ENCODE measurements at places on chromosomes 1 and 21.

DNA sequence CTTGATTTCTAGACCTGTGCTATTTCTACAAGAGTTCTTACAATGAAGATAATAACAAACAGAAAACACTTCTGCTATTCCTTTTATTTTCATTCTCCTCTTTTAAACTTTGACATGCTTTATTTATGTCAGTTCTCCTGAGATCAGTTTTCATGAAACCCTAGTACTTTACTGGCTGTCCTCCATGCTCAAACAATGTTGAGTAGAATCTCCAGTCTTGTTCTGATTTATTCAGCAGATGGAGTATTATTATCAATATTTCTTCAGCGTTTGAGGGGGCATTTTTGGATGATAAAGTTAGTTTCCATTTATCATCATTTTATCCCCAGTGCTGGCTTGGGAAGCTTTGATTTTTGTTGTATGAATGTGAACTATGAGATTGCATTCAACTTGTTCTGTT lies 85.9 kb upstream of the WARS2 start:
- no peak for DNase-seq

DNA sequence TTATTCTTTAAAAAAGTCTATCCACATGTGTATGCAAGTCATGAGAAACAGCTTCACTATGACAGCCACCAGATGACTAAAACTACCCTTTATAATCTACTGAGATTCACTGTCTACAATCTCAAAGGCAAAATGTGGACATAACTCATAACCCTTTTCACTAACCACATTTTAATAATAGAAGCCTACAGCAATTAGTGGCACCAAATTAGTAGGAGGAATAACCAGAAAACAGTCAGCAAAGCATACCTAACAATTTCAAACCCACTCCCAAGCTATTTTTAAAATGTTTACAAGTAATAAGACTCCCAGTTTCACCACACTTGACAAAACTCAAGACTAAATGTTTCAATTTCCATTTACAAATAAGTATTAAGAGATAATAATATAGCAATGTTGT lies 442.9 kb downstream of the PTPRC start:
- DNase-seq, result no peak

DNA sequence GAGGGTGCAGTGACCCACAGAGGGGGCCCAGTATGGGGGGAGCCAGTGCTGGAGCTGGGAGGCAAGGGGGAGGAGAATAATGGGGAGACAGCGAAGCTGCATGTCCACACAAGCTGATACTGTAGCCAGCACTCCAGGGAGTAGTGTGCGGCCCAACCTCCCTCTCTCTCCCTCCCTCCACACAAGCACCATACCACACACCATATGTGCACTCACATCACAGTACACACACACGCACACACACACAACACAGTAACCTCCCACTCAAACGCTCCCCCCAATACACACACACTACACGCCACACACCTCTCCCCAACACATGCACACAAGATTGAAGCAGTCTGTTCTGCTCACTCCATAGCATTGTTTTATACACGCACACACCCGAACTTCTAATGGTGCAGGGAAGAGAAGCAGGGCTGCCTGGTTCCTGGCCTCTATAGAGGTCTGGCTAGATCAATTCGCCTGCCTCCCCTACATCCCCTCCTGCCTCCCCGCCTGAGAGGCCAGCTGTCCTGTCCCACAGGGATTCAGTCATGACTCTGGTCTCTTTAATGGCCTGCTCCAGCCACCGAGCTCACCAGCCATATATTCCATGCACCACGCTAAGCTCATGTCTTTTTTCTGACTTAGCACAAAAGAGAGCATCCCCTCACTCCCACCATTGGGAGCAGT lies 3.8 kb downstream of the NCDN start:
- no peak for DNase-seq

- DNase-seq, result no peak
Observed at GRCh38 chr21:43734131-43734927, 15.4 kb downstream of the PDXK start.

GRCh38 chr1:183933528-183934179 lies 103.9 kb downstream of the COLGALT2 start:
- DNase-seq, result no peak

DNA sequence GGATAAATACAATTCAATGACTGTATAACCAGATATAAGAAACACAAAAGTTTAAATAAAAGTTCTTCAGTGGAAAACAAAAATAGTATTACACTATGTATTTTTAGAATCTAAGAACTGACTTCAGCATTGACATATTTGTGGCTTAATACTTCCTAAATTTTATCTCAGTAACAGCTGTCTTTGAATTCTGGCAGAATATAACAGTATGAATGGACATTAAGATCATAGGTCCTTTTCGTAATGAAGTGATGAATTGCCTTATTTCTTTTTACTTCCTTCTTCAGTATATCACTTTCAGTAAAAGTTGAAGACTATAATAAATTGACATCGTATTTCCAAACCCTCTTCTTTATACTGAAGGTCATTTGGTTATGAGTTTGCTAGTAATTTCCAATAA lies 1030.0 kb downstream of the MRPL39 start:
- DNase-seq, result no peak

GRCh38 chr1:228927421-228927820 lies 192.1 kb downstream of the RHOU start:
- no peak for DNase-seq

DNA sequence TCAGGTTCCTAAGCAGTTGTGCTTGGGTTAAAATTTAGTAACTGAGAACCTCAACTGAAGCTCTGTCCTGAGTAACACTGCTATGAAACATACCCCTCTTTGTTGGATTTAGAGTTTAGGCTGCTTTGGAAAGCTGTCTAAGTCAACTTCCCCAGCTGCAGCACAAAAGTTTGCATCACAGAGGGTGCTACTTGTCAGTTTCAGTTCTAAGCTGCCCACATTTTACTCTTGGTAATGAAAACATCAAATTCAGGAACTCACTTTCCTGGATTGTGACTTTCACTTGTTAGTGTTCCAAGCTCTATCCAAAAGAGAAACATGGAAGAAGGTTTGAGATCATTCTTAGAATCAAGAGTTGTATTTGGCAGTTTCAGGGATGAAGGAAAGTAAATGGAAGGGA lies 191.7 kb upstream of the NFIA start:
- no peak for DNase-seq

DNA sequence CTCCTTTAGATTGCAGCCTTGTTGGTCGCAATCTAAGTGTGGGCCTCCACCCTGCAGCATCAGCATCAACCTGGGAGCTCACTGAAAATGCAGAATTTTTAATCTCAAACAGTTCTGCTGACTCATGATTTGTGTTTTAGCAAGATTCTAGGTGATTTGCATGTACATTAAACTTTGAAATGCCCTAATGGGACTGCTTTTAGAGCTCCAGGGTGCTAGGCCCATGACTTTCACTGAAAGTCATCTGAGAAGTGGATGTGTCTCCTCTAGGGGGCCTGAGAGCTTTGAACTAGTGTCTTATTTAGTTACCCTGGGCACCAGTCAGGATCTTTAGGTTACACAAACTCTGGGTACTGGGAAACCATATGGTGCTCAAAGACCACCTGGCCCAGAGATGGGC lies 9.0 kb downstream of the TRIM67 start:
- DNase-seq, result no peak

DNA sequence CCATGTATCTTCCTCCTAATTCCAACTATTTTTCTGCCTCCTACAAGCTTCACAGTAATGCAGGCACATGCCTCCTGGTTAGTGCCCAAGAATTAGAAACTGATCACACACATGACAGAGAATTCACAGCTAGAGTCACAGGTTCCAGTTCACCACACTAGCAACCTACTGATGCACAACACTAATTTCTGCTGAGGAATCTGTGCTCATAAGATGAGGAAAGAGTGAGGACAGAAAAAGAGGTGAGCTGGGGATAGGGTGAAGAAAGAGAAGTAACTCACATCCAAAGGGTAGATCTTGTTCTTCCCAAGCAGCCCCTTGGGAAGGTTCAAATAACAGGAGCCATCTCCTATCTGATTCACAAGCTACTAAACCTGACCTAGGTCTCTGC lies 61.3 kb downstream of the PUM1 start:
- no peak for DNase-seq

DNA sequence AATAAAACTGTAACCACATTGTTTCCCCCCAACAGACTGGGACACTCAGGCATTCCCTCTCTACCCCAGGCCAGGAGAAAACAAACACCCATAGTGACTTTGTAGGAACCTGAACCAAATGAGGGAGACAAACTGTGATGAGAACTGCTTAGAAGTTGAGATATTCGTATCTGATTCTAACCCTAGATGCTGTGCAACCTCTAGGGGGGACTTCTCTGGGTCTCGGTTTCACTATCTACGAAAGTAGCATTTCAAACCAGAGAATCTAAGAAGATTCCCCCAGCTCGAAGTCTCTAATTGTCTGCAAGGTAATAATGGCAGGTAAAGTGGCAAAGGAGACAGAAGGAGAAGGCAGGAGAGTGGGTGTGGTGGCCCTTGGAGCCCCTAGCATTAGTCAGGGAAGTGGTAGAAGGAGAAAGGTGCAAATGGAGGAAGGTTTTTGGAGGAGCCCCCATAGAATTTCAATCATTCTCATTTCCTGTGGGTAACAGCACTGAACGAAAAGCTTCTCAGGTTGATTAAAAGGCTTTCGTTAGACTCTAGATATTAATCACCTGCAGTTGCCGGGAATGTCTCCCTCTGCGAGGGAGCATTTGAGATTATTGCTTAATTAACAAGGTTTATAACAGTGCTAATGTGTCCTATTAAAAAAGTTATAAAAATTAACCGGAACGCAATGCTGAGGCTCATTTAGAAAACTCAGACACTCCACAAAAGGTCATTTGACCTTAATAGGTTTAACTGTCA lies 46.4 kb downstream of the BEND5 start:
- no peak for DNase-seq

GRCh38 chr1:111222308-111223125 lies 5.0 kb upstream of the CHI3L2 start:
- DNase-seq, result peak; percentile 96

DNA sequence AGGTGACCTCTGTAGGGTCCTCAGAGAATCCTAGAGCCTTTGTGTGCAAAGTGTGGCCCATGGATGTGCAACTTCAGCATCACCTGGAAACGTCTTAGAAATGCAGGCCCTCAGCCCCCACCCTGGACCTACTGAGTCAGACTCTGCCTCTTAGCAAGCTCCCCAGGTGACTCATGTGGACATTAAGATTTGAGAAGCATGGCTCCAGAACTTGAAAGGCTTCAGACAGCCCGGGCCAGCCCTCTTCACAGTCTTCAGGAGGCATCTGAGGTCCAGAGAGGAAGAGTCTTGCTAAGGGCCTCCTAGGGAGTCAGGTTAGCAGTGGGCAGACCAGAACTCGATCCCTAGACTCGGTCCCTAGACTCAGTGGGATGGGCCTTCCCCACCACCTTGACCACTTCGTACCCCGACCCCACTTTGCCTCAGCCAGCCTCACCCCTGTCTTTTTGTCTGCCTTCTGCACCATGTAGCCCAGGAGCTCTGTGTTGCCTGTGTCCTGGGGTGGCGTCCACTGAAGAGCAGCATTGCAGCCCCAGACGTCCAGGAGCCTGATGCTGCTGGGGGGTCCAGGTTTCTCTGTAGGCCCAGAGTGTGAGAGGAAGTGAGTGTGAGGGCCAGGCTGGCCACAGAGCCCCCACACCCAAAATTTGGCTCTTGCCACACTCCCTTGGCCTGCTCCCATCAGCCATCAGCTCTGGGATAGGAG lies 4.8 kb downstream of the MYBPH start:
- DNase-seq, result no peak

GRCh38 chr1:156308078-156308477 lies 9.0 kb upstream of the VHLL start:
- DNase-seq, result no peak

DNA sequence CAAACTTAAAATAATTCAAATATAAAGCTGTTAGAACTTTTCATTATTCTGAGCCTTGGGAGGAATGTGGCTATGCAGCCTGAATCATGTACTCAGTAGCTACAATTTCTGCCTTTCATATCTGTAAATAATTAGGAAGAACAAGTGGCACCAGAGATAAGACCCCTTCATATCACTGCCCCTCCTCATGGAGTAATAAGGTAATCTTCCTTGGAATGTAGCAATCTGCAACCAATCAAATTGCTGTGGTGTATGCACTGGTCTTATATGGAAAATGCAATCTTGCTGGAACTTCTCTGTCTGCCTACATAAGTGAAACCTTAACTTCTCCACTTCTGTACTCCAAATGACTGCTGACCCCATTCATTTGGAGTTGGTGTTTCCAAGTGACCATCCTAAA lies 104.4 kb upstream of the VANGL1 start:
- no peak for DNase-seq

DNA sequence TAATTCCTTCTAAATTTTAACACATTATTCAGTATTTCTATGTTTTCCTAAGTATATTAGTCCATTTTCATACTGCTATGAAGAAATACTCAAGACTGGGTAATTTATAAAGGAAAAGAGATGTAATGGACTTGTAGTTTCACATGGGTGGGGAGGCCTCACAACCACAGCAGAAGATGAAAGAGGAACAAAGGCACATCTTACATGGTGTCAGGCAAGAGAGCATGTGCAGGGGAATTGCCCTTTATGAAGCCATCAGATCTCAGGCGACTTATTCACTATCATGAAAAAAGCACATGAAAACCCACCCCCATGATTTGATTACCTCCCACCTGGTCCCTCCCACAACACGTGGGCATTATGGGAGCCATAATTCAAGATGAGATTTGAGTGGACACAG lies 15.6 kb downstream of the GBP5 start:
- no peak for DNase-seq

GRCh38 chr1:235011064-235011598 lies 117.5 kb downstream of the TOMM20 start:
- DNase-seq, result no peak

DNA sequence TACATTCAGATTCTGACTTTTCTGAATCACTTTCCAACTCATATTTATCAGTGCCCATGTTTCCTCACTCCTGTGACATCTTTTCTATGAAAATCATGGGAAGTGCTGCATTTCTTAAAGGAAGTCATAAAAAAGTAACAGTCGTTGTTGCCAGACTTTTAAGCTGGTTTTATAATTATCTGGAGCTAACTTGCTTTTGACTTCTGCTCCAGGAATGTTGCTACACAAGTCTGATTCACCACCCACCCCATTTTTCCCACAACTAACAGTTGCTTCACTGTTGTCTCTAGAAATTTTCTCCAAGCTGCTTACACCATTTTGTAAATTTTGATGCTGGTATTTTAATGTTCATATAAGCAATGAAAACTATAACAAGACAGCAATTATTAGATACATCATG lies 12.2 kb downstream of the FCRLB start:
- no peak for DNase-seq

DNA sequence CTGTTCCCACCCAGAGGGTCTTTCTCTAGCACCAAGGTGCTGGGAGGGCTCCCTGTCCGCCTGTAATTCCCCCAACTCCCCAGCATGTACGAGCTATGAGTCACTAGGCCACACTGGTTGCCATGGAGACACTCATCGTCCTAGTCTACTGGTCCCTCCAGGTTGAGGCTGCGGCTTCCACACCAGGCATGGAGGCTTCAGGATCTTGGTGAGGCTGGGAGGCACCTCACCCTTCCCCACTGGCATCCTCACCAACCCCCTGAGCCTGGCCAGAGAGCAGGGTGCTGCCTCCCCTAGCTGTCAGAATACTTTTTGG lies 75.6 kb upstream of the KAZN start:
- peak; percentile 81 for DNase-seq
